ENCODE measurements at places on chromosomes 12 and 14. TPM values are rescaled to one million over a fixed set of nuclear protein-coding genes. Genes with fewer than 3 reads are reported as not detected.

Gene TTC9
- total RNA-seq = 22.5 TPM

Gene IAPP
- not detected for total RNA-seq

- DNase-seq = no peak
- no peaks in the 10 kb centered on the region for H3K4me1 ChIP-seq
- no peaks in the 10 kb centered on the region for H3K36me3 ChIP-seq
- no peaks in the 10 kb centered on the region for H3K27me3 ChIP-seq
These were observed 82.9 kb upstream of the TRHDE start for GRCh38 chr12:72189266-72189665.

Gene MMP19
- 1.5 TPM for total RNA-seq

DNA sequence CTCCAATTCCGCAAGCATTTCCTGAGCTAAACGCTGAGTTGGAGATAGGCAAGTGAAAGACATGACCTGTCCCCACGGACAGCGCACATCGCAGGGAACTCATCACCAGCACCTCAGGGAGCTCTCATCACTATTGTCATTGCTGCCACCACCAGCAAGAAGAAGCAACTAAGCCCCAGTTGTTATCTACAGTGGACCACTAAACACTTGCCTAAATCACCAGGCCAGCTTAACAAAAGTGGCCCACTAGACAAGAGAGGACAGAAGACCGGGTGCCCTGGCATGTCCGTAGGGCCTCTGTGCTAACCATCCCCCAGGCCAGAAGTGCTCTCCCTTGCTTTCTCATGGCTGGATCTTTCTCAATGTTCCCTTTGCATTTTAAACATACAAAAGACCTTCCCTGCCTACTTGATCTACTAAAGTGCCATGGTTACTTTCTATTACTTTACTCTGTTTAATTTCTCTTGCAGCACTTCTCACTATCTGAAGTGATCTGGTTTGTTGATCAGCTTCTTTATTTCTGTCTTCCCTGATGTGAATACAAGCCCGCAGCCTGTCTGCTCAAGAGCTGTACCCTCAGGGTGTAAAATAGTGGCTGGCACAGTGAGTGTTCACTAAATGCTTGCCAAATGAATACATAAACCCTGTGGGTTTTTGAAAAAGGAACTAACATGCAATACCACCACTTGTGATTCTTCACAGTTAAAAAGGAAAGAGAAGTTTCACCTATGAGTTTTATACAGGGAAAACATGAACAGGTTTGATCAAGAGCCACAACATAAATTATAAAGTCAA is 60.9 kb upstream of the RFLNA start:
- H3K4me1 ChIP-seq = no peaks in the 10 kb centered on the region
- H3K36me3 ChIP-seq = no peaks in the 10 kb centered on the region
- H3K27me3 ChIP-seq = no peaks in the 10 kb centered on the region
- no peak overlapping the region for H3K4me3 ChIP-seq

Gene CAPZA3
- total RNA-seq = not detected

GRCh38 chr14:54747616-54748015 is 155.0 kb downstream of the GCH1 start:
- no peak for DNase-seq
- peaks cover 9% of the 10 kb centered on the region for H3K4me1 ChIP-seq
- no peak overlapping the region for H3K4me3 ChIP-seq
- no peaks in the 10 kb centered on the region for H3K27me3 ChIP-seq
- H3K27ac ChIP-seq = no peak overlapping the region

- H3K36me3 ChIP-seq = no peaks in the 10 kb centered on the region
- H3K4me3 ChIP-seq = no peak overlapping the region
- H3K27ac ChIP-seq = no peak overlapping the region
- H3K4me1 ChIP-seq = no peaks in the 10 kb centered on the region
These were observed 1312.7 kb upstream of the USP15 start for GRCh38 chr12:60947533-60947932.

DNA sequence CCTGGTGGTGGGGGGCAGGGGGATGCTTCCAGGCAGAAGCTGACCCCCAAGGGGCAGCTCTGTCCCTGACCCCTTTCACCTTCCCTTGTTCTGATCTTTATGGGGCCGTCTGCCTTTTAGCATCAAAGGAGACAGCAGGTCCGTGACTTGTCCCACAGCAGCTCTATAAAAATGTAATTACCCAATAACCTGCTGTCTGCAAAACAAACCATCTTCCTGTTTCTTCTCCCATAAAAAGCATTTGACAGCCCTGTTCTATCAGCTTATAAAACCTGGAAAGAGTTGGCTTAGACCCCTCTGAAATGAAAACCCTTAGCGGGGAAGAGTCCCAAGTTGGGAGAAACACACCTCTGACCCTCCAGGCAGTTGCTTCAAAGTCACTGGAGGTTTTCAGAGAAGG is 416.9 kb downstream of the MED13L start:
- no peak for DNase-seq
- no peak overlapping the region for H3K4me3 ChIP-seq
- H3K36me3 ChIP-seq = no peaks in the 10 kb centered on the region
- no peak overlapping the region for H3K27ac ChIP-seq

GRCh38 chr12:15584366-15585041 is 204.7 kb downstream of the EPS8 start:
- no peak for DNase-seq
- H3K4me3 ChIP-seq = no peak overlapping the region
- no peaks in the 10 kb centered on the region for H3K27me3 ChIP-seq
- H3K4me1 ChIP-seq = no peaks in the 10 kb centered on the region

Gene C12orf60
- 0.95 TPM for total RNA-seq

DNA sequence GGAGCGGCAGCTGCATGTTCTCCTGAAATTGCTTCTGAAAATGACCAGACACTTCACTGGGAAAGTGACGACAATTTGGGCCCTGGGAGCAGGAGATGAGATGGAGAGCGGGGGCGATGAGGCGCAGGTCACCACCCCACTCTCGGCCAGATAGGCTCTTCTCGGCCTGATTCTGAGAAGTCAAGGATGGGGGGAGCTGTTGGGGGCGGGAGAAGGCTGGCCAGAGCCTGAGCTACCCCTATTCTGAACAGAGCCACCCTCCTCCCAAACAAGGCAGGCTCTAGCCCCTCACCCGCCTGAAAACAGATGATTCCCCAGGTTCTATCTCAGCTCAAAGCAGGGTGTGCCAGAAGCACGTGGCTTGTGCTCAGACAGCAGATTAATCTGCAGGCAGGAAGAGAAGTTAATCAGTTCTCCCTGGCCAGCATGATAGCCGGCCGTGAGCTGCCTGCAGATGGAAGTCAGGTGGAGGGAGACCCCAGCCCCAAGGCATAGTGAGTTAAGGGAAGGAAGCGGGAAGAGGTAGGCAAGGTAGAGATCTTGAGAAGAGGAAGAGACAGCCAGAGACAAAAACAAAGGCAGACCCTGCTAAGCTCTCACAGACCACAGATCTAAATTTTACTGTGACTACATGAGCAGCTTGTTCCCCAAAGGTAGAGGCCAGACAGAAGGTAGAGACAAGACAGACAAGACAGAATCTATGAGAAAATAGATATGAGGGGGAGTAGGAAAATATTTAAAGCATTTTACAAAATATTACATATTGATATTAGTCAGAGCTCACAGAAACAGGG is 10.9 kb upstream of the TAC3 start:
- no peak overlapping the region for H3K4me3 ChIP-seq
- H3K27ac ChIP-seq = no peak overlapping the region
- DNase-seq = no peak
- H3K36me3 ChIP-seq = no peaks in the 10 kb centered on the region

DNA sequence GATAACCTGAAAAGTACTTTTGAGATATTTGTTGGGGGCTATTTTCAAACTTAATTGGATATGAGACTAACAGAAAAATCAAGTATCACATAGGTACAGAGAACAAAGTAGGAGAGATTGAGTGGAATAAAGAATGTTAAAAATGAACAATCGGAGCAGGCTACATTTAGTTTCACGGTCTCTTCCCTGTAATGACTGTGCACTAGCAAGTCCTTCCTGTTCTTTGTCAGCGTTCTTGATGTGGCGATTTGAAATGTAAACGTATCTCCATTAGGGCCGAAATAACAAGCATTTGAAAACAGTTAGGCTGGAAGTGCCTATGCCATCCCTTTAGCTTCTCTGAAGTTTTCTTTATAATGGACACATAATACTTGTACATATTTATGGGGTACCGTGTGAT is 31.0 kb downstream of the SLC25A29 start:
- DNase-seq = no peak
- no peak overlapping the region for H3K4me3 ChIP-seq
- H3K36me3 ChIP-seq = no peaks in the 10 kb centered on the region
- peaks cover 5% of the 10 kb centered on the region for H3K4me1 ChIP-seq
- H3K27ac ChIP-seq = no peak overlapping the region
- no peaks in the 10 kb centered on the region for H3K27me3 ChIP-seq

GRCh38 chr12:93134175-93134890 is 205.2 kb upstream of the EEA1 start:
- DNase-seq = no peak
- no peaks in the 10 kb centered on the region for H3K36me3 ChIP-seq
- no peak overlapping the region for H3K4me3 ChIP-seq
- H3K4me1 ChIP-seq = peaks cover 40% of the 10 kb centered on the region
- H3K27ac ChIP-seq = no peak overlapping the region

Gene SLC25A47
- not detected for total RNA-seq

DNA sequence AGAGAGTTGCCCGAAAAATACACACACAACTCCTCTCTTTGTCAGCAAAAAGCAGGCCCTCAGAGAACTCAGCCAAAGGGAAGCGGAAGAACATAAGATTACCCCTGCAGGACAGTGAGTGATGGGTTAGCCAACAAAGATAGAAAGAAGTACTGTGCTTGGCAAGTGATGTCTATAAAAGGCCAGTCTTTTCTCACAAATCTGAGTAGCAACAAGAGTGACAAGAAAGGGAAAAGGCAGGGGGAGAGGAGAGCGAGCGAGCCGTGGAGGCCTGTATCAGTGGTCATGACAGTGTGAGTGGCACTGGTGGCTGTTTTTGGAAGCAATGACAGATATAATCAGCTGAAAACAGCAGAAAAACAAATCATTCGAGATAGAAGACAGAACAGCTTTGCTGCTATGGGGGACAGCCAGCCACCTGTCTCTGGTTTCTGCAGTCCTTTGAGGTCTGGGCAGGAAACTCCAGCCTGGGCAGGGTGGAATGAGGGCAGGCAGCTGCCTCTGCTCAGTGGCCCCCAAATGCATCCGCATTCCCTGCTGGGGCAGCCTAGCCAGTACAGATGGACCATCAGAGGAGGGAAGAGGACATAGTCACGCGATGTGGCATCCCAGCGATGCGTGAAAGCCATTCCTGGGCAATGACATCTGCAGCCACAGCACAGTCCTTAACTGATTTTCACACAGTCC is 74.7 kb downstream of the TRIM9 start:
- no peaks in the 10 kb centered on the region for H3K4me1 ChIP-seq
- no peaks in the 10 kb centered on the region for H3K36me3 ChIP-seq
- H3K4me3 ChIP-seq = no peak overlapping the region
- H3K27me3 ChIP-seq = no peaks in the 10 kb centered on the region
- no peak for DNase-seq

GRCh38 chr14:32710731-32711680 is 227.7 kb upstream of the NPAS3 start:
- no peaks in the 10 kb centered on the region for H3K36me3 ChIP-seq
- no peak for DNase-seq
- no peak overlapping the region for H3K27ac ChIP-seq
- peaks cover 27% of the 10 kb centered on the region for H3K4me1 ChIP-seq
- no peaks in the 10 kb centered on the region for H3K27me3 ChIP-seq

Measured in esophagus squamous epithelium (tissue), 5 donors.